Activated CD8-positive, alpha-beta T cell treated with anti-CD3 and anti-CD28 coated beads, Interleukin-2, amount 10 ng/mL, durations not matched to agents 7 days and 5 days (primary cell): ENCODE measurements at places on chromosomes 5 and 9.

DNA sequence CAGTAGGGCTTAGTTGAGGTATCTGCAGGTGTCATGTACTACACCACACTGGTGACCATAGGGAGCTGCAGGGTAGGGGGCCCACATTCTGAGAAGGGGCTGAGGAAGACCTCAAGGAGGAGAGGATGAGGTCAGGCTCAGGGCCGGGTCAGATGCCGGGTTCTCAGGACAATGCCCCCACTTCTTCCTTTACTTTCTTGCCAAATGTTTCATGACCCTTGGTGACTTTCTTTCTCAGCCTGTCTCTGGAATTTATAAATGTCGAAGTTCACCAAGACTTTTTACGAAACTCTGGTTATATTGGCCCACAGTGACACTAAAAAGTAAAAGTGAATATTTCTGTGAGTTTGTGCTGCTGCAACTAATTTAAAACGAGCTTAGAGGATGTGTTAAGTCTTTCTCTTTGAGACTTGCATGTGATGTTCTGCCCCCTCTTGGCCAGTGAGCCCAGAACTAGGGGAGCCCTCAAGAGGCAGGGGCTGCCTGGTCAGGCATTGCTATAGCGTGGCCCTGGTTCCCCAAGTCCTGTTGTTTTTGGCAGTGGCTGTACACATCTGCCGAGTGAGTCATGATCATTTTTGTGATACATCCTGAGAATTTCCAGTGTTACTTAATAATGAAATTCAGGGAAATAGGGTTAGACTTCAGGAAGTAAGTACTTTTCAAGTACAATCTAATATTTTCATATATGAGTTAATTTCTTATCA, 11.2 kb downstream of the ACO1 start:
- H3K4me3 ChIP-seq = no peak overlapping the region
- H3K4me1 ChIP-seq = no peaks in the 10 kb centered on the region
- no peaks in the 10 kb centered on the region for H3K36me3 ChIP-seq
- no peaks in the 10 kb centered on the region for H3K27me3 ChIP-seq

DNA sequence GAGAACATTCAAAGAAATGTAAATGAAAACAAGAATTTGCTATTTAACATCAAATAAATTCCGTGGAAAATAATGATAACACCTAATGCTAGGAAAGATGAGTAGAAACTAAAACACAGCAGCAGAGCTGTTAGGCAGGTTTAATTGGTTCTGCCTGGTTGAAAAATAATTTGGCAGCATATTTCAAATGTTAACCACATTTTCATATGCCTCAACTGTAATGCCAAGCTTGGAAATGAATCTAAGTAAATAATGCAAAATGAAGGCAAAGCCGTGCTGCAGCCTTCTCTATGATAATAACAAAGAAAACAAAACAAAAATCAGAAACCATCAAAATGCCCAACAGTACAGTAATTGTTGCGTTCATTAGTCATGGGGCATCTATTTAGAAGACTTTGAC, 79.9 kb upstream of the MSX2 start:
- no peaks in the 10 kb centered on the region for H3K36me3 ChIP-seq
- H3K27ac ChIP-seq = no peak overlapping the region
- DNase-seq = no peak
- no peaks in the 10 kb centered on the region for H3K4me1 ChIP-seq

GRCh38 chr5:158553962-158554336, 545.8 kb downstream of the EBF1 start:
- no peak for DNase-seq
- no peak overlapping the region for H3K27ac ChIP-seq
- H3K4me3 ChIP-seq = no peak overlapping the region
- peaks cover 5% of the 10 kb centered on the region for H3K4me1 ChIP-seq
- H3K36me3 ChIP-seq = no peaks in the 10 kb centered on the region

GRCh38 chr9:79868567-79869189, 296.9 kb downstream of the TLE4 start:
- DNase-seq = no peak
- H3K4me3 ChIP-seq = no peak overlapping the region
- no peaks in the 10 kb centered on the region for H3K4me1 ChIP-seq
- no peaks in the 10 kb centered on the region for H3K27me3 ChIP-seq
- H3K36me3 ChIP-seq = no peaks in the 10 kb centered on the region
